Left lobe of liver (tissue), 2 donors: ENCODE measurements at places on chromosomes 1 and 21. TPM values are rescaled to one million over a fixed set of nuclear protein-coding genes. Genes with fewer than 3 reads are reported as not detected.

The LYPLA2 gene
- 32.5 TPM for total RNA-seq

The PPIAL4G gene
- not detected for total RNA-seq

The NPHP4 gene
- total RNA-seq = 4.5 TPM

The PKLR gene
- total RNA-seq = 109 TPM

The SH3D21 gene
- 1.5 TPM for total RNA-seq

The SH2D1B gene
- 0.10 TPM for total RNA-seq

The RPF1 gene
- total RNA-seq = 8.6 TPM

The KRTAP10-10 gene
- not detected for total RNA-seq

The OR2T2 gene
- not detected for total RNA-seq

The CTTNBP2NL gene
- total RNA-seq = 4.5 TPM

The CENPF gene
- 1.1 TPM for total RNA-seq

The TIE1 gene
- total RNA-seq = 8.5 TPM

The TFF3 gene
- total RNA-seq = 4.1 TPM

The ALPL gene
- 29.3 TPM for total RNA-seq

The DMRTA2 gene
- not detected for total RNA-seq

The OR2T35 gene
- total RNA-seq = not detected

The MANEAL gene
- total RNA-seq = 4.3 TPM

The SELL gene
- total RNA-seq = 1.9 TPM

The KCNH1 gene
- 0.08 TPM for total RNA-seq

The C1orf87 gene
- total RNA-seq = not detected

The NBPF11 gene
- total RNA-seq = 10.9 TPM

The PDC gene
- not detected for total RNA-seq

The IRF6 gene
- 30.0 TPM for total RNA-seq

The TRIM58 gene
- 0.18 TPM for total RNA-seq

The BGLAP gene
- total RNA-seq = 1.8 TPM

The NBPF6 gene
- total RNA-seq = not detected

The CLEC20A gene
- not detected for total RNA-seq

The RIPK4 gene
- 8.2 TPM for total RNA-seq

The ATP1A2 gene
- 0.45 TPM for total RNA-seq

The TRIM46 gene
- total RNA-seq = 0.23 TPM

The CNR2 gene
- not detected for total RNA-seq

The PALMD gene
- 17.1 TPM for total RNA-seq

The LELP1 gene
- total RNA-seq = not detected

The LYPD8 gene
- total RNA-seq = not detected

The HSD3B1 gene
- total RNA-seq = not detected

The KCNA10 gene
- not detected for total RNA-seq

The ZFP69B gene
- 0.55 TPM for total RNA-seq

The SRP9 gene
- total RNA-seq = 136 TPM

The TSPEAR gene
- total RNA-seq = not detected

The CFAP107 gene
- total RNA-seq = not detected

The GBP3 gene
- 4.3 TPM for total RNA-seq

The MMP23B gene
- 1.6 TPM for total RNA-seq

The C8A gene
- 302 TPM for total RNA-seq

The PTP4A2 gene
- 66.7 TPM for total RNA-seq

The SPRR1A gene
- not detected for total RNA-seq

The CATSPERE gene
- 1.2 TPM for total RNA-seq

The KCNA2 gene
- 0.03 TPM for total RNA-seq

The SKI gene
- total RNA-seq = 38.8 TPM

The S100A4 gene
- 7.1 TPM for total RNA-seq

The CD5L gene
- 11.9 TPM for total RNA-seq

The DISP1 gene
- total RNA-seq = 3.4 TPM

The CXADR gene
- total RNA-seq = 23.4 TPM

The OLFML2B gene
- 0.48 TPM for total RNA-seq

The ANGPTL3 gene
- total RNA-seq = 220 TPM

The ZNF593OS gene
- total RNA-seq = not detected

The CLCA4 gene
- total RNA-seq = not detected

The CLIC6 gene
- total RNA-seq = 0.45 TPM

The RNU1-1 gene
- total RNA-seq = 1,159 TPM

The PATJ gene
- total RNA-seq = 33.4 TPM
